ENCODE measurements at places on chromosomes 12 and 14.

- no peak for DNase-seq
Observed at GRCh38 chr12:26874501-26875296, 41.7 kb upstream of the ITPR2 start.

GRCh38 chr12:123896767-123897166 lies 75.9 kb downstream of the CCDC92 start:
- no peak for DNase-seq

- no peak for DNase-seq
Observed at GRCh38 chr14:102667703-102668102, 75.3 kb downstream of the RCOR1 start.

DNA sequence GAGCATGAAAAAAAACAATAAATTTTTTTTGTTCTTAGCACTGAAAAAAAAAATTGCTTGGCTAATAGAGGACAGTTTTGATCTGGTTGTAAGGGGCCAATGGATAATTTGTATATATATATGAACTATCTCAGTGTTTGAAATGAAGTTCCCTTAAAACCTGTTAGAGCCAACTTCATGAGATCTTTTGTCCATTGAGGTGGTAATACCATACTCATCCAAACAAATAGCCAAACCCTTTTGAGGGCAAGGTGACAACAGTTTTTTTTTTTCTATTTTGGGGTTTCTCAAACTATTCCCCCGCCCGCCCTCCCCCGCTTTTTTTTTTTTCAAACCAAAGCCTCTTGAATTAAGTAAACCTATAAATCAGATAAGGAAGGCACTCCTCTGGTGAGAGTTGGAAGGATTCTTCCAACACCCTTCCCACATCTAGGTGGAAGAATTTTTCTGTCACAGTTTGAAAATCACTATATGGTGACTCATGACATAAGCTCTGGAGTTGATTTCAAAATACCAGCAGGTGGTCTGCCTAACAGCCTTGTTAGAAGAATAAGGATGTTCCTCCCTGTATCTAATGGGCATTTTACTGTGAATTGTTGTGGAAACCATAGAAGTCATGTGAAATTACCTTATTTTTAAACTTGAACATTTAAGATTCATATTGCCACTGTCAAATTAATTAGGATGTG lies 10.2 kb downstream of the ARHGAP5 start:
- DNase-seq = no peak

DNA sequence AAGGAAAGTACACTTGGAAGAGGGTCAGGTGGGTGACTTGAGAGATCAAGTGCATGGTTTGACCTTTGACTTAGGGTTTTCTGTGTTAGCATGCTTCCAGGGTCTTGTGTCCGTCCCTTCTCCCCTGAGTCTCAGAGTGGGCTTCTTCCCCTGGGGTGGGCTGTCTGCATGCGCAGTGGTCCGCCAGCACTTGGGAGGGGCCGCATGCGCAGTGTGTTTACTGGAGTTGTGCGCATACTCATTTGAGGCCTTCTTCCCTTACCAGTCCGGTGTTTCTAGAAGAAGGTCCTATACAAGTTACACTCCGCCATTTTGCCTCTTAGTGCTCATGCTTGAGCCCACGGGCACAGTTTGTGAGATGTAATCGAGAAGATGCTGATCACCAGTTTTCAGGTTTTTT lies 58.5 kb downstream of the RIN3 start:
- no peak for DNase-seq
